ENCODE measurements at places on chromosomes 3 and 15.

DNA sequence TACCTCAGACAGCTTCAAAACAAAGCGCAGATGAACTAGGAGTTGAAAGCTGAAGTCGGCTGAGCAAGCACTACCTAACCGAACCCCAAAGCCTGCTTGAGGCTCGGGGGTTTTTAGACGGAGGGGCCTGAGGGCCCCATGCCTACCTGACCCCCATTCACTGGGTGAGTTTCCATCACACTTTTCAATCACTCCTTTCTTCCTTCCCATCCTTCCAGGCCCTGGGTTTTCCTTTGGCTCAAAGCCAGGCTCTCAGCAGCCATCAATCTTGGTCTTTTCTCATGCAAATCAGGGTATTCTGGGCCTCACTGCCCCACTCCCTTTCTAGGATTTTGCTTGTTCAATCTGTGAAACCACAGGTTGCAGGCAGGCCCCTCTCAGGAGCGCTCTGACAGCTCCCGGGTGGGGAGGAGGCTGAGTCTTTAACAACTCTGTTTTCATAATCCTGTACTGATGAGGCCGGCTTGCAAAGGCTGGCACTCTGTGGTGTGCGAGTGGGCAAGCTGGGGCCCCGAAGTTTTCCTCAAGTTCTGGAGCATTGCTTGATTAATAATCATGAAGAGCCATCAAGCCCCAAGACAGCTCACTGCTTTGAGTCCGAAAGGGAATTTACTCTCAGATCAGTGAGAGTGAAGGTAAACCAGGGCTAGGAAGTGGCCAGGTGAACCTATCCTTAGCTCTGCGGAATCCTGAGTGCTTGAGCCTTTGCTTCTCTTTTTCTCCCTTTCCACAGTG, 97.6 kb downstream of the FRMD4B start:
- no peak for DNase-seq

GRCh38 chr3:186841620-186842019, 890 bp upstream of the ADIPOQ start:
- peak; percentile 24 for DNase-seq

DNA sequence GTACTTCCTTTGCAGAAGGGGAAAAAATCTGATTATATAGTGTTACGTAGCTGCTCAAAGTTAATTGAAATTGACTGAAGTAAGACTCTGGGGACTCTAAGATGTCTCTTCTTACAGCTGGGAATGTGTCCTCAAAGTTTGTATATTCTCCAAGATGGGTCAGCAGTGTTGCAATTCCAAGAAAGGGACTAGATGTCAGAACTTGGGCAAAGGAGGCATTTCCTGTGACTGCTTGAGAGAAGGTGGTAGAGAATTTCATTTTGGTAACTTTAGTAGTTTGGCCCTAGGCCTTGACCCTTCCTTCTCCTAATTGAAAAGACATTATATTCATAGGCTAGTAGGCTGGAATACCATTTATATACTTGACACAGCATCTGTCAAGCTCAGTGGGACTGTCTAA, 33.9 kb downstream of the PTPRG start:
- DNase-seq, result no peak

DNA sequence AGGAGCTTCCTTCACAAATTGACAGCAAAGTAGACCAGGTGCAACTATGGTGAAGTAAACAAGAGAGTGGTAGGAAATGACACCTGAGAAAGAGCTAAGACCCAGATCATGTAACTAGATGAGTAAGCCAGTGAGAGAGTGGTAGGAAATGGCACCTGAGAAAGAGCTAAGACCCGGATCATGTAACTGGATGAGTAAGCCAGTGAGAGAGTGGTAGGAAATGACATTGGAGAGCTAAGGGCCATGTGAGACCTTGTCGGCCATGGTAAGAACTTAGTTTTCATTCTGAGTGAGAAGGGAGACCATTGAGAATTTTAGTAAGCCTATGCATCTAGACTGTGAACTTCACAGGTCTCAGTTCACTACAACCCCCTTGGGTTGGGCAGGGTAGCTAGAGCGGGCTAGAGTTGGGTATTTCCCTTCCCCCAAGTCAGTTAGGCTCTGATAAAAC, 5.4 kb upstream of the SENP7 start:
- DNase-seq, result peak; percentile 86

DNA sequence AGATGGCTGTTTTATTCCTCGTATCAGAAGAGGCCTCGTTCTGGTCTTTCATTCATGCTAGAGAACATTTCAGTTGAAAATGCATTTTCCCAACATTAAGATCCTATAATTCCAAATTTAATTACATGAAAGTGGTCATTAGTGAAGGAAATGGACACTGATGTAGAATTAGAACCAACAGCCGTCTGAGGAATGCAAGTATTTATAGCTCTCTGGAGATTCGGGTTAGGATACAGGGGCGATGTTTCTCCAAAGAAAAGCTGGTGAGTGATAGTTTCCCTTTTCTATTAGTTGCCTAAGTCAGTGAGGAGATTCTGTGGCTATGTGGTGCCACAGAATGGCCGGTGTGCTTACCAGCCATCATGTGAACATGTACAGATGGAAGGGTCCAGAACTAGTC, 109.0 kb upstream of the IL12A start:
- DNase-seq, result no peak

GRCh38 chr3:31022716-31023115, 128.3 kb upstream of the GADL1 start:
- DNase-seq, result no peak

- no peak for DNase-seq
Measured at GRCh38 chr3:161401389-161401788, 30.1 kb upstream of the SPTSSB start.

- DNase-seq, result no peak
Measured at GRCh38 chr3:107710851-107711250, 188.1 kb downstream of the BBX start.

GRCh38 chr15:33344111-33344510, 33.3 kb downstream of the RYR3 start:
- DNase-seq, result no peak

DNA sequence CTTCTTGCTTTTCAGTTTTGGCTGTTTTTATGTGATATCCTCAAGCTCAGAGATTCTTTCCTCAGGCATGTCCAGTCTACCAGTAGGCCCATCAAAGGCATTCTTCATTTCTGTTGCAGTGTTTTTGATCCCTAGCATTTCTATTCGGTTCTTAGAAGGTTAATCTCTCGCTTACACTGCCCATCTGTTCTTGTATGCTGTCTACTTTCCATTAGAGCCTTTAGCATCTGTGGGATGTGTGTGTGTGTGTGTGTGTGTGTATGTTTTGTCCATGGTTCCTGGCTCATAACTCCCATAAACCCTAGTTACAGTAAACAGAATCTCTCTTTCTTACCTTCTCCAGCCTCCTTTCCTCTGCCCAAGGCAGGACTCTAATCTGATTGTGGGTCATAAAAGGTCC, 5.1 kb upstream of the SLC22A13 start:
- no peak for DNase-seq

GRCh38 chr3:124907957-124908356, 20.8 kb upstream of the ITGB5 start:
- DNase-seq, result no peak

GRCh38 chr15:90872486-90873184, 4.2 kb downstream of the FURIN start:
- no peak for DNase-seq

GRCh38 chr3:100525753-100526612, 33.6 kb downstream of the TMEM45A start:
- peak; percentile 84 for DNase-seq

GRCh38 chr3:153073636-153074035, 88.4 kb upstream of the RAP2B start:
- DNase-seq, result no peak

DNA sequence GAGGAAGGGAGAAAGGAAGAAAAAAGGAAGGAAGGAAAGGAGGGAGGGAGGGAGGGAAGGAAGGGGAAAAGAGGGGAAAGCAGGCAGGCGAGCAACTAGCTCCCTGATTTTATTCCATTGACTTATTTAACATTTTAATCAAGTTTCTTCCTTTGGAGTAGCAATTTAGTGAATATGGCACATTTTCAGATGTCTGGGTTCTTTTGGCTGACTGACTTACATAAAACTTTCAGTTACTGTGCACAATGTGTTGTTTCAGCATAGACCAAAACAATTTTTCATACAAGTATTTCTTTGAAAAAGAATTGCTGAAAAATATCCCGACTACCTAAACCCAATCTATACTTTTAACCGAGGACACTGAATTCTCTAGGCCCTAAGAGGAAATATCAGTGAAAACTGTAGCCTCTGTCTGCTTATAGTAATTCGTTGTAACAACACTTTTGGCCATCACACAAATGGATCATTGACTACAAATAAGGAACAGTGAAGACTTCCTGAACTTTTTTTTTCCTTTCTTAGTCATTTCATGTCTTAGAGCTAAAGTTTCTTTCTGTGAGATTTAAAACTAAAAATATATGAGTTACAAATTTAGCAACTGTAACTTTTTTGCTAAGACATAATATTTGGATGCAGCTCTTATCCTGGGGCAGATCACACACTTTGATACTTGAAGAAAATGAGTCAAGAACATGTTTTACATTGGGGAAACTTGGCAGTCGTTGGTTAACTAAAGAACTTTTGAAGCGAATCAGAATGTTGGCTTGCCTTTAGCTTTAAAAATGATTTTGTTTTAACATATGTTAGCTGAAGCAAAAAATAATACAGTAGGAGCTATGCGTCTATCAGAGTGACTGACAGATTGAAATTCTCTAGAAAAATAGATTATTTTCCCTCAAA, 79.6 kb downstream of the SOX2 start:
- DNase-seq, result no peak

DNA sequence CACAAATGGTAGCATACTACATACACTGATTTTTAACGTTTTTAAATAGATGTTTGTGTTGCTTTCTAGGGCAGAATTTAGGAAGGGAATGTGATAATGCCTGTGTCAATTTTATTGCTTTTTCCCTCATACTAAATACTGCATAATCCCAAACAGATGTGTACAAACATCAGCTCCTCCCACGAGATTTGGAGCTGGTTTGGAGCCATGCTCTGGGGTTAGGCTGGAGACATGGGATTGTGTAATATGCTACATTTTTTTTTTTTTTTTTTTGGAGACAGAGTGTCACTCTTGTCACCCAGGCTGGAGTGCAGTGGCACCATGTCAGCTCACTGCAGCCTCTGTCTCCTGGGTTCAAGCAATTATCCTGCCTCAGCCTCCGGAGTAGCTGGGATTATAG, 80.1 kb downstream of the EBLN2 start:
- DNase-seq, result no peak

DNA sequence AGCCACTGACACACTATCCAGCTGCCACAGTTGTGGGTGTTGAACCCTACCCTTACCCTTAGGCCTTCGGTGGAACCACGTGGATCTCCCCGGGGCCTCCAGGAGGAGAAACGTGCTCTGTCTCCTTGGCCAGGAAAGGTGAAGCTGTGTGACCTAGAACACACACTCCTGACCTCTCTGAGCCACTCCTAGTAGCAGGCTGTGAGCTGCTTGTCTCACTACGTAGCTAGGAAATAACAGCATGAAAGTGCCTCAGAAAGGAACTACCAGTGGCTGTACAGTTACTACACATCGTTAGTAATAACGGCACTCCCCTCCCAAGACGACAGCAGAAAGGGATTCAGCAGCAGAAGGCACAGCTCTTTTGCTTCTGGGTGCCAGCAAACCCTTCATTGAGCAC, 36.2 kb upstream of the SLC6A6 start:
- no peak for DNase-seq

All from epithelial cell of prostate (primary cell).